Left cardiac atrium (tissue), 4 donors: ENCODE measurements at places on chromosomes 4 and X. TPM values are rescaled to one million over a fixed set of nuclear protein-coding genes. Genes with fewer than 3 reads are reported as not detected.

Gene NHSL2
- total RNA-seq, result 6.1 TPM

DNA sequence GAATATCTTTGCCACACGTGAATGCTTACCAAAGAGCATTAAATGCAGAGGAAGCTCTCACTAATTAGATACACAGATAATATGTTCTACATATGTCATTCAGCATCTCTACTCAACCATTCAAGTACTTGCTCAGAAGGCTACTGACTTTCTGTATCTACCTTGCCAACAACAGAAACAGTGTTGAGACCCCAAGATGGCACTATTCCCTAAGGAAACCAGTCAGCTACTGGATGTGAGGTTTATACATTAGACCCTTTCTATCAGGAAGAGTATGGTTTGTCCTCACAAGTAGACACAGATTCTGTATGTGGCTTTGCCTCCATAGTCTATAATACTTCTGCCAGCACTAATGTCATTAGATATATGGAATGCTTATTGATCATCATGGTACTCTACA, 443.9 kb upstream of the INTU start:
- DNase-seq, result no peak

- no peak for DNase-seq
These were observed 42.4 kb downstream of the MOSPD2 start for GRCh38 chrX:14915596-14915995.

Gene TLR2
- total RNA-seq, result 11.5 TPM
